ENCODE measurements at places on chromosomes 6 and 20.

DNA sequence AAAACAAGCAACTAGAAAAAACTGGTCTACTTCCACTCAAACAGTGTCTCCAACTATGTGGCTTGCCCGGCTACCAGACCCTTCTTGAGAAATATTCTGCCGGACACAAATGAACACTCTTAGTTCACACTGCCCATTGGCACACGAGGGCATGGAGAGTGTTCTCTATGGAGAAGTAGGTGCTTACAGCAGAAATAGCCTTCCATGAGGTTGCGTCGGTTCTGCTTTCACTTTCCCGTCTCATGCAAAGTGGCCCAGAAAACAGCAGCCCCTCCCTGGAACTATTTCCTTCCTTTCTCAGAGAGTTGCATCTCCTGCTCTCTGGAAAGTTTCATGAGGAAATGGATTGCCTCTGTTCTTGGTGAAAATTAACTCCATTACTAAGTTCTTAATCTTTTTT, 9.5 kb upstream of the HLA-DOA start:
- no peak for DNase-seq

GRCh38 chr6:6482256-6482655, 106.3 kb upstream of the LY86 start:
- DNase-seq: no peak

- no peak for DNase-seq
Measured at GRCh38 chr20:53611449-53611894, 17.8 kb upstream of the ZNF217 start.

DNA sequence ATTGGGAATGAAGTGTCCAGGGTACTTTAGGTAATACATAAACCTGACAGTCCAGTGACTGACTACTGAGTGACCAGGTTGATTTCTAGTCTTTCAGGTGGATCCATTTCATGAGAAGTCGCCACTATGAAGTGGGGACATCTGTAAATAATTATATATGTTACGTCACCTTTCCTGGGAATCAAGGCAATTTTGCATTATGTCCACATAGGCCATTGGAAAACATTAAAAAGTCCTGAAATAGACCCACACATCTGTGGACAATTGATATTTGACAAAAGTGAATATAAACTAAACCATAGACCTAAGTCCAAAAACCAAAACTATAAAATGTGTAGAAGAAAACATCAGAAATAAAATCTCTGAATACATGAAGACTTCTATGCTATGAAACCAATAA, 231.5 kb downstream of the C6orf118 start:
- DNase-seq: no peak

DNA sequence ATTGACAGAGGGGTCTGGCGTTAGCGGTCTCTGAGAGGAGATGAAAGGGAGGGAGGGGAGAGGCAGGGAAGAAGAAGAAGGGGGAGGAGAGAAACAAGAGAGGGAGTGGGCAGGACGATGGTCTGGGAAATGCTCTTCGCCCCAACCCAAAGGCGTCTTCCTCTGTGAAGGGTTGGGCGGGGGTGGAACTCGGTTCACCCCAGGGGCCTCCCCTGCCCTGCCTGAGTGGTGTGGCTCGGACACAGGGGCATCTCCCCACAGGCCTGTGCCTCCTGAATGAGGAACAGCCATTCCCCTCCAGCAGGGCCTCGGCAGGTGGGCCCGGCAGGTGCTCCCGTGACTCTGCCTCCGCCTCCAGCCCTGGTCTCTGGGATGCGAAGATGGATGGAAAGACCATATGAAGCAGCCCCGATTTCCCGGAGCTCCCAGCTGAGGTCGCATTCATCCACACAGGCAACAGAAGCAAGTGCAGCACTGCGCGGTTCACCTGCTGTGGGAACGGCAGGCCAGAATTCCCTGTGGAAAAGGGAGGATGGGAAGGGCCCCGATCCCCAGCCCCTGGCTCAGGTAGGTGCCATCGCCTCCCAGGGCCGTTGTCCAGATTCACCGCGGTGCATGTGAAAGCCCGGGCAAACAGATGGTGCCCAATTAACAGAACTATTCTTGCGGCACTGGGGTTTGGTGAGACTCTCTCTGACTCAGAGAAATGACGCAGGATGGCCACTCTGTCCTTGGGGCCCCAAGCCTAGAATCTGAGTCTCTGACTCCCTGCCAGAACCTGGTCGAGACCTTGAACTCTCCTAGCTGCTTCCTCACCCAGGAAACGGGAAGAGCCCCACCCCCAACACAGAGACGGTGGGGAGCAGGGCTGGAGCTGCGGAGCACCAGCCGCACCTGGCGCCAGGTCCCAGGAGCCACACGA, 29.4 kb upstream of the RPS6KA2 start:
- no peak for DNase-seq

Measured in stimulated activated CD4-positive, alpha-beta T cell treated with anti-CD3 and anti-CD28 coated beads, TNF-alpha, amount 100 ng/mL, for 24 hours (primary cell).